ENCODE measurements at places on chromosomes 16 and 17.

DNA sequence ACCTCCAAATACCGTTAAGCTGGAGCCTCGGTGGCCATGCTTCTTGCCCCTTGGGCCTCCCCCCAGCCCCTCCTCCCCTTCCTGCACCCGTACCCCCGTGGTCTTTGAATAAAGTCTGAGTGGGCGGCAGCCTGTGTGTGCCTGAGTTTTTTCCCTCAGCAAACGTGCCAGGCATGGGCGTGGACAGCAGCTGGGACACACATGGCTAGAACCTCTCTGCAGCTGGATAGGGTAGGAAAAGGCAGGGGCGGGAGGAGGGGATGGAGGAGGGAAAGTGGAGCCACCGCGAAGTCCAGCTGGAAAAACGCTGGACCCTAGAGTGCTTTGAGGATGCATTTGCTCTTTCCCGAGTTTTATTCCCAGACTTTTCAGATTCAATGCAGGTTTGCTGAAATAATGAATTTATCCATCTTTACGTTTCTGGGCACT lies 928 bp downstream of the HBA1 start:
- DNase-seq: peak; percentile 95

- peak; percentile 8 for DNase-seq
Measured at GRCh38 chr17:65794572-65794971, 233.1 kb upstream of the AXIN2 start.

GRCh38 chr17:78210111-78210510 lies 3.9 kb upstream of the BIRC5 start:
- DNase-seq: no peak

DNA sequence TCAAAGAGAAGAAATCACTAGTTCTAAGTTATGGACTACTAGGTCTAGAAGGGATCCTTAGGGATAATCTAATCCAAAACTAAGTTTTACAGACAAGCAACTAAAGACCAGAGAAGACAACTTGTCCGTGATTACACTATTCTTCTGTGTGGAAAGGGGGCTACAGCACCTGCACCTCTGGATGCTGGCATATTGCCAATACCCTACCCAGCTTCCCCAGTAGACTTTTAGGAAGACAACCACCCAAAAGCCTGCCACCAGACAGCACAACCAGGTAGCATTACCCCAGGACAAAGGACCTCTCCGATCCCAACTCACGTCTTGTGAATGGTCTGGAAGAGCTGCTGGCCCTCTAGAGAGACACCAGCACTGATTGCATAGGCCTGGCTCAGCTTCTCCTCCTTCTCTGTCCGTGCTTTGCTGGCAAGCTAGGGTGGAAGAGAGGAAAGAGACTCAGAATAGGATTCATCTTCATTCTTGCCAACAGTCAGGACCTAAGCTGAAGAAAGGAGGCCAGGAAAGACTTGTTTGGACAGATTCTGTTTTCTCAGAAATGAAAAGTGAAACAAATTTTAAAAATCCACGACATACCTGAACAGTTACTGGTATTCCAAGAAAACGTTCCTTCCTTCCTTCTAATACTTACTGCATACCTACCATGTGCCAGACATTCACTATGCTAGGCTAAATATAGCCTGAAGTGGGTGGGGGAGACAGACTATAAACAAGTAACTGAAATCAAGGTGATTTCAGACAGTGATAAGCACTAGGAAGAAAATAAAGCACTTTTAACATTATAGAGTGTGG lies 25.3 kb upstream of the TMEM101 start:
- DNase-seq: no peak

DNA sequence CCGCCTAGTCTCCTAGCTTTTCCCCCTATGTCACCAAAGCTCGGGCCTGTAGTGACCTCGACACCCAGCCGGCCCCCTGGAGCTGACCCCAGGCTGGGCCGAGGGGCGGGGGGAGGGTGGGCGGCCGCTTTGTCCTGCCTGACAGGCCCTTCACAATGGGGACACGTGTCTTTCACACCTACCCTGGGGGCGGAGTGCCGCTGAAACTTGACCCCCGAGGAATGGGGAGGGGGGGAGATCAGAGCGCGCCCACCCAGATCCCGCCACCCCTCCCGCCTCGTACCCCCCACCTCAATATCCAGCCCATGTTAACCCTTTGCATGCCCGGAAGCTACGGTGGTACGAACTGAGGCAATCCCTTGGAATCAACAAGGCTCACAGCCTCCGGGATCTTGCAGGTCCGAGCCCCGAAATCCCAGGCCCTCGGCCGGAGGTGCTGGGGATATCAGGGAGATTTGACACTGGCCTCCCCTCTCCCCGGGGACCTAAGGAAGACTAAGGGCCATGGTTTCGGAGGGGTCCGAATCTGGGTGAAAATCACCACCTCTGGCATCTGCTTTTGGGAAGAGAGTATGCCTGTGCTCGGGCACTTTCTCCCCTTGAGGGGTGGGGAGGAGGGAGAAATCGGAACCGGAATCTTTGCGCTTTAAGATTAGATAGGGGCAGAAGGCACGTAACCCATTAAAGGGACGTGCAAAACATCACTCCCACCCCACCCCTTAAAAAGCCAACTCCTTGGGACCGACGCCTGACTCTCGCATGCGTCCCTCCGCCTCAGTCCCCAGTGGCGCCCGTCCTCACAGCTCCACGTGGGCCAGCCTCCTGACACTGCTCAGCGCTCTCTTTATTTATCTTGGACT lies 2.6 kb downstream of the NOG start:
- DNase-seq: no peak

DNA sequence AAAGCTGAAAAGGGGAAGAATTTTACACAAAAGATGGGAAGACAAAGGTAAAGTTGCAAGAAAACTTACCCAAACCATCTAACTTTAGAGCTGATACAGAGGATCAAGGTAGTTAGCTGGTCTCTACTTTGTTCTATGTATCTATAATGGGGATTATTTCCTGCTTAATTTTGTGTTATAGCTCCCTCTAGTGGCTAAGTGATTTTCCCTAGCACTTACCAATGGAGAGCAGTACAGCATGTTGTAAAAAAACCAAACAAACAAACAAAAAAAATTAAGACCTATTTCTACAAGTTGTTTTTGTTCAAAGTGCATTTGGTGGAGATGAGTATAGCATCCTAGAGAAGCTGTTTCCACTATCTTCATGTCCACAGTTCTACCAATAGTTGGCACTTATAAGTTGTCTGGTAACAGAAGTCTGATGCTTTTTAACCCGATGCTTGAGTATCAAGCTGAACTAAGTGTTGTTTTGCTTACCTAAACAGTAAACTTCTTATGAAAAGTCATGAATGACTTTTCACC lies 7.5 kb downstream of the SRSF1 start:
- peak; percentile 69 for DNase-seq

GRCh38 chr17:49193513-49194296 lies 16.7 kb downstream of the GNGT2 start:
- DNase-seq: peak; percentile 2
